ENCODE measurements at places on chromosomes 12 and 14.

DNA sequence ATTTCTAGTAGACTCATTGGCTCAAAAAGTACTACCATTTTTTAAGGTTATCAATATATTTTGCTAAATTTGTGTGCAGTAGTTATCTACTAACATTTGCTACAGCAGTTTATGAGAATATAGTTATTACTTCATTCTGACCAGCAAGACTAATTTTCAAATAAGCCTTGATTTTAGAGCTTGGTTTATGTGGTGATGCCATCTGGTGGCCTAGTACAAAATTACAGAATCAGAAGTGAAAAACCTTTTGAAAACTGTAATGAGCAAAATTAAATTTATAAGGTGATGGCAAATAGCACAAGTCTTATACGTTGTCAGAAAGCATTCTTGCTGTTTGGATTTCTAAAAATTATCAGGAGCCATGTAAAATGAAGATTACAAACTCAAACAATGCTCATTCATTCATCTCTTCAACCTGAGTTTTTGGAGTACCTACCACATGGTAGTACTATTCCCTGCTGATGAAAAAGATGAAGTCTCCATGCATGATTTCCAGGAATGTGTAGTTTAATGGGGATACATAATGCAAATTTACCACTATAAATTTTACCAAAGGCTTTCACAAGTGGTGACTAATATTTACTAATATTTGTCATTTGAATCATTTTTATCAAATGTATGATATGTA, 51.0 kb downstream of the MAGOHB start:
- peak; percentile 67 for DNase-seq

DNA sequence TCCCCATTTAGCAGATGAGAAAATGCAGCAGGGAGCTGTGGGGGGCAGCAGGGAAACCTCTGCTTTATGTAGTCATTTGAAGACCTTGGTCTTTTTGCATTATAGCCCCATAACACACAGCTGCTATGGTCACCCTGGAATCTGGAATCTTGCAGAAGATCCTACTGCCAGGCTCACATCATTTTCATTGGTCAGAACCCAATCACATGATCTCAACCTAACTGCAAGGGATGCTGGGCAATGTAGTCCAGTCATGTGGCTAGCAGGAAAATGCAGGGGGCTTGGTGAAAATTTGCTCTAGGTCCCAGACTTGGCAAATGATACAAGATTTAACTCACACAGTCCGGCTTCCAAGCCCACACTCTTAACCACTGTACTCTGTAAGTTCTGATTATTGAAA, 1028.7 kb downstream of the AACS start:
- peak; percentile 26 for DNase-seq

DNA sequence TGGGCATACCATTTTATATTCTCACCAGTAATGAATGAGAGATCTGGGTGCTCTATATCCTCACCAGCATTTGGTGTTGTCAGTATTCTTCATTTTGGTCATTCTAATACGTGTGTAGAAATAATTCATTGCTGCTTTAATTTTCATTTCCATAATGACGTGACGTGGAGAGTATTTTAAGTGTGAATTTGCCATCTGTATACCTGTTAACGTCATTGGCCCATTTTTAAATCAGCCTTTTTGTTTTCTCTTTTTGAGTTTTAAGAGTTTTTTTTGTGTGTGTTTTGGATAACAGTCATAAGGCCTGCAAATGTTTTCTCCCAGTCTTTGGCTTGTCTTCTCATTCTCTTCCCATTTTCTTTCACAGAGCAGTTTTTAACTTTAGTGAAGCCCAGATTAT, 74.4 kb upstream of the SYT1 start:
- no peak for DNase-seq

DNA sequence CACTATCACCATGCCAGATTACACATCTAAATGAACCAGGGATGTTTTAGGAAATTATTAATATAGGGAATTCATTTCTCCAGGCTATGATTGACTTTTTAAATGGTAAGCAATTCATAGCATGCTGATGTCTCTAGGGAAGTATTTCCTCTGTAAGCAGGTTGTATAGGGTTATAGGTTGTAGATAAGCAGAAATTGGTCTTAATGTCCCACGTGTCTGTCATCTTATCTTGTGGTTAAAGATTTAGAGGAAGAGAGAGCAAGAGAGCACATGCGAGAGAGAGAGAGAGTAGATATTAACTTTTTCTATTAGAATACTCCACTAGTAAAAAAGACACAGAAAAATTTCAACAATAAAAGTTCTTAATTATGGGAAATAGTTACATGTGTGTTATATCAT, 32.6 kb downstream of the TRHDE start:
- no peak for DNase-seq

GRCh38 chr12:21456291-21456780, 18.9 kb downstream of the PYROXD1 start:
- no peak for DNase-seq

DNA sequence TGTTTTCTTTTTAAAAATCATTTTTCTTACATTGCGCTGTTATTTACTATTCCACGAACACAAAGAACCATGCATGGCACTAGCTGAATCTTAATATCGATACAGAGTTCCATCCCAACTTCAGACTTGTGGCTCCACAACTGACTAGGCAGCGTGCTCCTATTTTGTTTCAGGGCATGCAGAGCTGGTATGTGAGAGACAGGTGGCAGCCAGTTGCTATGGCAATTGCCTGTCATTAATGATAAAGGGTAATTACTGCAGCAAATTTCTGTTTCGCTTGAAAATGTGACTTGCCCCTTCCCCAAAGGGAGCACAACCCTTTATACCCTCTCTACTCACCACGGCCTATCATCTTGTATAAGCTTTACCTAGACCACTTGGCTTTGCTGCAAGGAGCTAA, 113.1 kb upstream of the G2E3 start:
- no peak for DNase-seq

- no peak for DNase-seq
Observed at GRCh38 chr12:89875225-89875624, 166.6 kb upstream of the ATP2B1 start.

- peak; percentile 87 for DNase-seq
Observed at GRCh38 chr12:53325511-53326061, 4.2 kb upstream of the AAAS start.

DNA sequence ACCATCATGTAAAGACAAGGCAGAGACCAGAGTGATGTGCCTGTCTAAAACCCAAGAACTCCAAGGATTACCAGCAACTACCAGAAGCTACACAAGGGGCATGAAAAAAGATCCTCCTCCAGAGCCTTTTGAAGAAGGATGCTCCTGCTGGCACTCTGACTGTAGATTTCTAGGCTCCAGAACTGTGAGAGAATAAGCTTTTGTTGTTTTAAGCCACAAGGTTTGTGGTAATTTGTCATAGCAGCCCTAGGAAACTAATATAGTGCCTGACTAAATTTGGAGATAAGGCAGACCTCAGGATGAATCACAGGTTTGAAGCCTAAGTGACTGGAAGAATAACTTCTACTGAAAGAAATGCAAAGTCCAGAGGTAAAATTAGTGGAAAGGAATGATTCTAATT, 132.9 kb downstream of the CEP83 start:
- DNase-seq: no peak

DNA sequence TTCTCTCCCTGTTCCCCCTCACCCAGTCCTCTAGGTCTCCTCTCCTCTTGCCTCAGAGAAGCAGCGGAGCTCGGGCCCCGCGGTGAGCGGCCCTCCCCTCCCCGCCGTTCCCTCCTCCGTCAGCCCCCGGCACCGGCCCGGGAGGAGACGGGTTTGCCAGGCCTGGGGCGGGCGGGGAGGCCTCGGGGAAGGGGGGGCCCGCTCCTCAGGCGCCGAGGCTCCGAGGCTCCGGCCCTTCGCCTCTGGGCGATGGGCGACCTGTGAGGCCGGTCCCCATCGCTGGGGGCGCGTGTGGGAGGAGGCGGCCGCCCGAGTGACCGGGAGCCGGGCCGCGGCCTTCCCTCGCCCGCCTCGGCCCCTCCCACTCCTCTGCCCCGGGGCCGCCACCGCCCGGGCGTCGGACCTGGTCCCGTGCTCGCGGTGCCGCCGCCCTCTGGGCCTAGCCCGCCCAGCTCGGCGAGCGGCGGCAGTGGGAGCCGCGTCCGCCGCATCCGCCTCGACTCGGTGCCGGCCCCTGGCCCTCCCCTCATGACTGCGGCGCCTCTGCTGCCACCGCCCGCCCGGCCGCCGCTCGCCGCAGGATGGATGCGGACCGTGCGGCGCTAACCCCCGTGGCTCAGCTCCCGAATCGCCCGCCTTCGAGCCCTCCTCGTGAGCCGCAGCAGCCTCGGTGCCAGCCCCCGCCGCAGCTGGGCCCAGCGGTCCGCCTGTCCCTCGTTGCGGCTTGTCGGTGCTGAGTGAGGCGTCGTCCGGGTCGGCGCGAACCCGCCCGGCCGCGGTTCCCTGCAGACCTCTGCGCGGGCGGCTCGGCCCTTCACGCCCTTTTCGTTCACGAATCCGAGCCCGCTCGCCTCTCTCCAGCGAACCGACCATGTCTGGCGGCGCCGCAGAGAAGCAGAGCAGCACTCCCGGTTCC, 574 bp downstream of the WNK1 start:
- no peak for DNase-seq

DNA sequence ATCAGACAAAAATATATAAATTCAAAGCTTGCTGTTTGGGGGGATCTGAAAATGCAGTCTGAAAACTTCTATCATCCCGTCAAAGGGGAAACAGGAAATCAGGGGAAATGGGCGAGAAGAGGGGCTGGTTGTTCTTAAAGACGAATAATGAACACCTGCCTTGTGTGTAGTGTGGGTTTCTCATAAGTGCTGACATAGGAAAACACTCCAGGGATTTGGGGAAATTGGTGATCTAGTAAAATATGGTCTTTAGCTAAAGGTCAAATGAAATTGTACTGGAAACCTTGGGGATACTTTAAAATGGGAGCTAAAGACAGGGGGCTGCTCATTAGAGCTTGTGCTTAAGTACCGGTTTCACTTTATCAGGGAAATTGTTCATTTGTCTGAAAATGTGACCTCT, 39.6 kb upstream of the PIK3C2G start:
- no peak for DNase-seq

DNA sequence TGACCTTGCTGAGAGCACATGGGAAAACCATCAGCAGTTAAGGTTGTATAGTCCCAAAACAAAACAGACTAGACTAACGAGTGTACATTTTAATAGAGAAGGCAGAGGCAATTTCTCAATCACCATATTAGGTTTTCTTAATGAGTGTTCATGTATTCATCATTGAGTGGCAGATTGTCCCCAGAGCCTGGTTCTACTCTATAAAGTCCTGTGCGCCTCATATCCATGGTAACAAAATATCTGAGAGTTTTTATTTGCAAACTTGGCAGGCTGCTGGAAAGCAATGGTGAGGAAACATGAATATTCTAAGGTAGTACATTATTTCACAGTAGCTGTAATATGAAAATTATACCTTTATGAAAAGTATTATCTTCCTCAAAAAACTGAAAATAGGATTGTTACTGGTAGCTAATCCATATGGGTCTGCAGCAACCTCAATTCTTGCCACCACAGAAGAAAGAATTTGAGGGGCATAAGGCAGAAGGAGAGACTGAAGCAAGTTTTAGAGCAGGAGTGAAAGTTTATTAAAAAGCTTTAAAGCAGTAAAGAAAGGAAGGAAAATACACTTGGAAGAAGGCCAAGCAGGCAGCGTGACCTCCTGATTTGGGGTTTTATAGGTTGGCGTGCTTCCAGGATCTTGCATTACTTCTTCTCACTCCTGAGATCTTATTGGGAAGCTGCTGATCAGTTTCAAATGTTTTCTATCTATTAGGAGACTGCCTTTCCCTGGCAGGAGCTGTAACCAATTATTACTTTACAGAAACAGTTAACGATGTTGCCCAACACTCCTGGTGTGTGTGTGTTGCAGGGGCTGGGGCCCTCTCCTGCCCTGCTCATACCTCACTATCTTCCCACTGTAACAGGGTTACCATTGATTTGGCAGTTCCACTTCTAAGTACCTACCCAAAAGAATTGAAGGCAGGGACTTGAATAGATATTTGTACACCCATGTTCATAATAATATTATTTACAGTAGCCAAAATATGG, 154.0 kb upstream of the NUDT4 start:
- no peak for DNase-seq

DNA sequence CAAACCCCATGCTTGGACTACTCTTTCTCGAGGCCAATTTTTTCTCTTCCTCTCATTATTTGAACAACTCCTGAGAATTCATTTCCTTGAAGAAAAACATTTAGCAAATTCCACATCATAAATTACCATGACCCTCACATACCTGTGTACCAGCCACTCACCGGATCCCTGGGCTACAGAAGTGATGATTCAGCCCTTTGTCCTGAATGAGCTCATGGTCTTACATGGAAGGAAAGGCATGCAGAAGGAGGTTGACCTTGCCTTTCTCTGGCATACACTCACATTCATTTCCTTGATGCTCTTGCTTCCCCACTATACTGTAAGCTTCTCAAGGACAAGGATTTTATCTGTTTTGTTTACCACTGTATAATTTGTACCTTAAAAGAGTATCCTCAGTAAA, 191.5 kb downstream of the SLC5A8 start:
- no peak for DNase-seq

GRCh38 chr12:130462558-130463274, 125.0 kb downstream of the PIWIL1 start:
- DNase-seq: no peak

DNA sequence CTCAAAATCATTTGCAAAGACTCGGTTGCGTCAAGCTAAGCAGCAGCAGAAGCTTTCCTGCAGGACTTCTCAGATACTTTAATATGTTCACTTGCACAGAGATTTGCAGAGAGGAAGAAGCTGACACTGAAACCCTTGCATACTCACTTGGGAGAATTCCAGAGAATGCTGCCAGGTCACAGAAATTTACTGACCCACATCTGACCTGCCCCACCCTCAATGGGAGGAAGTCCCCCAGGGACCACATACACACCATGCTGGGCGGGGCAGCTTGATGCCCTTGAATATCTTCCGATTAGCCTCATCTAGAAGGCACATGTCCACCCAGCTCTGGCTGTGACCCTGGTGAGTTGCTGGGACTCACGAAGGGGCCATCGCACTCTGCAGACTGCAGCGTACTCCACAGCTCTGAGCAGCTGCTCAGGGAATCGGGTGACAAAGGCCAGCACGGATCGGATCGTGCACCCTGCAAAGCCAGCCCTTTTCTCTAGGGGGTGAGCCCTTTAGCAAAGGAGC, 83.2 kb downstream of the ITPK1 start:
- no peak for DNase-seq

DNA sequence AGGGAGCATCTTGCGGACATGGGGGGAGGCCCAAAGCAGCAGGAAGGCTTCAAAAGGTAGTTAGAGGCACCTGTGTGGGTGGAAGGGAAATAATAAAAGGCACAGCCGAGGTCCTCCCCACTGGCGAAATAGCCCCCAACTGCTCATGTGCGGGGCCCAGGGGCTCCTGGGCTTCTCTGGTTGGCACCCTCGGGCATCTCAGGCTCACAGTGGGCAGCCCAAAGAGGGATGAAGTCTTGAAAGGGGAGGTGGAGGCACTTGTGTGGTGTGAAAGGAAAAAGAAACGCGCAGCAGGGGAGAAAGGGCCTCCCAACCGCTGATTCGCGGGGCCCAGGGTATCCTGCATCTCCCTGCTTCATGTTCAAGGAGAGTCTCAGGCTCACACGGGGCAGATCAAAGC, 579.4 kb downstream of the ALG10 start:
- DNase-seq: no peak

GRCh38 chr14:101008196-101008595, 104.7 kb upstream of the RTL1 start:
- no peak for DNase-seq
